ENCODE measurements at places on chromosomes 6 and 20.
A peak's percentile ranks its signal among the peaks of the same experiment; 100 is the strongest.

DNA sequence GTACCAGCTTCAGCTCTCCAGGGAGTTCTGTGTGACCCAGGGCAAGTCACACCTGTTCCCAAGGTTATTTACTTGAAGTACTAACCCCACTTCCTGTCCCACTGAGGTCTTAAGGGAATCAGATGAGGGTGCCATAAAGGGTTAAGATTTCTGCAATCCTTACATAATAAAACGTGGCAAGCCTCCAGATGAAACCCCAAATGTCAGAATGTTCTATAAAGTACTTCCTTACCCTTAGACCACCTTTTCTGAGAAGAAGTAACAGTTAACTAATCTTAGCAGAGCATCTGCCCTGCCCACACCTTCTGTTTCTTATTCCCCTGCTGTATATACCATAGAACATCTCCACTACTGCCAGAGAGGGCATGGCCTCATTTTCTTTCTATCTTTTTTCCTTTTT lies 6.0 kb upstream of the AVP start:
- no peak for DNase-seq

GRCh38 chr6:87583822-87584221 lies 6.0 kb downstream of the RARS2 start:
- no peak for DNase-seq

- no peak for DNase-seq
Observed at GRCh38 chr6:70135219-70136160, 167.4 kb downstream of the COL9A1 start.

- DNase-seq, result no peak
Observed at GRCh38 chr6:69063401-69063800, 428.3 kb downstream of the ADGRB3 start.

DNA sequence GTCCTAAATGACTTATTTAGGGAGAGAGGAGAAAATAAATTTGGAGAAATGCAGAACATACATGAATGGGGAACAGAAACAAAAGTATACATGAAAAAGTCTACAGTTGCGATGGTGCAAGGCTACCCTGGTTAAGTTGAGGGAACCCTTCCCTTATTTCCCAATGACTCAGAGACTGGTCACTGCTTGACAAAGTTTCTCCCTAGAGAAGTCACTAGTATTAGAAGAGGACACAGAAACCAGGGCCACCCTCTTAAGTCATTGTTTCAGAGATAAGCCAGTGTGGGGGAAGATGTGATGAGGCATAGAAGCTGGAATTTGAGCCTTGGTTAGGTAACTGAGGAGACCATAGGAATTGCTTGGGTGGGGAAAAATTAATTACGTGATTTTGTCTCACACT lies 24.4 kb upstream of the EDN1 start:
- no peak for DNase-seq

- no peak for DNase-seq
Observed at GRCh38 chr6:109282756-109283155, 99.5 kb downstream of the CD164 start.

DNA sequence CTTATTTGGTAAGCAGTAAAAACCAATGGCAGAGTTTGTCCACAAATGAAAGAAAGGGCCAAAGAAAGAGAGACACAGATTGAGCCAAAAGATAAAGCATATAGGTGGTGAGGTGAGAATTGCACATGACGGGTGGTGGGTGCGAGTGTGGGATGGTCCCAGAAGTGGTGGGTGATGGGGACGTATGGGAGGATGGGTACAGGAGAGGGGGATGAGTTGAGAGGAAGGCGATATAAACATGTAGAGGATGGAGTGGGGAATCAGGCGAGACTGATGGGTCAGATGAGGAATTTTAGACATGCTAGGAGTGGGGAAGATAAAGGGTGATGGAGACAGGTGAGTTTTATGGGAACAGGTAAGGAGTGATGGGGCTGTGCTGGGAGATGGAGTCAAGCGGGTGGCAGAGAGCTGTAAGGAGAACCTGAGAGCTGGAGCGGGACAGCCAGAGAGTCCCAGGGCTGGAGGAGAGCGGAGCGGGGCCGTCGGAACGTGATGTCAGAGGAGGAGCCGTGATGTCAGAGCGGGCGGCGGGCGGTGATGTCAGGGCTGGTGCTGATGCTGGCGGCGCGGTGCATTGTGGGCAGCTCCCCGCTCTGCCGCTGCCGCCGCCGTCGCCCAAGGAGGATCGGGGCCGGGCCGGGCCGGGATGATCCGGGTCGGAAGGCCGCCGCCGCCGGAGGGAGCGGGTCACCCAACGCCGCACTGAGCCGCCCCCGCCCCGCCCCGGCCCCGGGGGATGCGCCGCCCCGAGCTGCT lies at the start of gene TTBK1:
Gene TTBK1, plus strand, starts transcription at position 574 of the 756 bp plus-strand sequence. CDS start 3,180 bp downstream, outside the sequence.
- no peak for DNase-seq

- DNase-seq, result no peak
Observed at GRCh38 chr6:158244373-158244772, 67.9 kb upstream of the TULP4 start.

GRCh38 chr20:33673410-33674293 lies 576 bp downstream of the NECAB3 start:
- no peak for DNase-seq

DNA sequence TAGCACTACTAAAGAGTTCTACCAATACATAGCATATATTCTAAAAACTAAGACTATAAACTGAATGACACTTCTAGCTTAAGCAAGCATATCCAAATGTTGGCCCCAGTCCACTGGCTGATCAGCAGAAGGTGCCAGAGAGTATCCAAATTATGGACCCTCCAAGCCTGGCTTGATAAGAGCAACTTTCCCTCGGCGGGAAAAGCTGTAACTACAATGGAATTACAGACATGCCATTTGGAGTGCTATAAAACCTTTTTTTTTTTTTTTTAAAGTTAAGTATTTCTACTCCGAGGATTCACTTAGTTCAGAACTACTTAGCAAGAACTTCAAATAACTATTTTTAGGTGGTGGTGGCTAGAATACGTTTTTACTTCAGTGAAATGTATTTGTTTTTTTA lies 94.6 kb downstream of the EPB41L2 start:
- DNase-seq, result no peak

DNA sequence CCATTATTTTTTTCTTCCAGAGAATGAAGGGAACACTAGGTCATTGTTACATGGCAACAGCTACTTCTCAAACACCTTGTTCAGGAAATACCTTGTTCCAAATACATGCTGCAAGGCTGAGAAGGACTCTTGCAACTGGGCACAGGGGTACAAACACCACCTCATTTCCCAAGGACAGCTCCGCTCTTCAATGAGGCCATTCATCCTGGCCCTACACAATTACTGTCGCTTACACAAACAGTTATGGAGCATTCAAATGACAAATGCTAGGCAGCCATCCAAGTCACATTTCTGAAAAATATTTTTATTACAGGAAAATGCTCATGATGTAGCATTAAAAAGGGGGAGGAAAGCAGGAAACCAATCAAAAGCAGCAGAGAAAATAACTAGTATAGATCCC lies 611.9 kb downstream of the DHX35 start:
- no peak for DNase-seq

DNA sequence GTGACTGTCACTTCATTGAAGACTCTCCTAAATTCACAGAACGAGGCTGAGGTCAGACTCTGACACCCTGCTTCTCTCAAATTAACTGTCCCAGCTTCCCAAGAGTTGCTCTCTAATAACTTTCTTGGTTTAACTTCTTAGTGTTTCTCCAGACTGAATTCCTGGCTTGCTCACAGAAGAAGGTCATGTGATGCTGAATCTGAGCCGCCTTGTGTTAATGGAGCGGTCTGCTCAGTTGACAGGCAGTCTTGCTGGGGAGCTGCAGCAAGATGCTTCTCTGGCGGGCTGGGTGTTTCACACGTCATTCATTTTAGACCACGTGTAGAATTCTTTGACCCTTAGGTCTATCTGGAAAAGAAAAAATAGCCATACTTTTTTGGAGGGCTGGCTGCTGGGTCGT lies 107.3 kb downstream of the FOXO3 start:
- no peak for DNase-seq

GRCh38 chr6:37503309-37503965 lies 3.7 kb upstream of the CCDC167 start:
- DNase-seq, result no peak

GRCh38 chr6:157682856-157683481 lies 140.1 kb upstream of the SNX9 start:
- no peak for DNase-seq

GRCh38 chr20:62832951-62833391 lies 16.1 kb downstream of the COL9A3 start:
- no peak for DNase-seq

- DNase-seq, result no peak
Observed at GRCh38 chr6:170292111-170292406, 1.2 kb upstream of the DLL1 start.

DNA sequence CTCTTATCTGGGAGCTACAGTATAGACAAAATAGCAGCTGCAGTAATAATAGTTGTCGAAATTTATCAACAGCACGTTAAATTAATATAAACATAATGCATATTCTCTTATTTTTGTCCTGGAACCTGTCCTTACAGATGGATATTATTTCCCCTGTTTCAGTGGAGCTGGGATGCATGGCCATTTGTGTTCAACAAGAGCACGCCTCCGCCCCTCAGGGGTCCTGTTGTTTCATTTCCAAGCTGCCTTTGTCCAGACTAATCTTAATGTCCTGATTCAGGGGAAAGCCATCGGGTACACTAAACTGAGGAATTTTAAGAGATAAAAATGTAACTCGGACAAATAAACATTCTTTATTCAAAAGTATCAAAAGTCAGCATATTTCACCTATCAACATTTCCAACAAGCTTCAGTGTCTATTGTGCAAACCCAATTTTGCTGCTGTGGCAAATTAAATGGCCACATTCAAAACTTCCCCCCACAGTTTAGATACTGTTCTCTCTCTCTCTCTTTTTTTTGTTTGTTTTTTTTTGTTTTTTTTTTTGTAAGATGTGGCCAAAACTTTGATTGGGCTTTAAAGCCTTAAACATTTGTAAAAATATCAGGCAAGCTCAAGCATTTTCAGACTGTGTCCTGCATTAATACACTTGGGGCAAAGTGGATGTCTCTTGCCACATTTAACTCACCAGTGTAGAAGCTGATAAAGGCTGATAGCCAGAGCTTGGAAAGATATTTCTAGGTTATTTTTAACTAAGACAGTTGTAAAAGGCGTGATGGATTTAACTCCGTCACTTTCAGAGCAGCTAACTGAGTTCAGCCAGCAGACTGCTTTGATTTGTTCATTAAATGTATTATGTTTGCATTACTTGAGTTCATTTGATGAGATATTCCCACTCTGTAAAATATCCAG lies 112.5 kb upstream of the QKI start:
- DNase-seq, result no peak

- peak; percentile 31 for DNase-seq
Observed at GRCh38 chr6:87155842-87156815, 764 bp downstream of the ZNF292 start.

GRCh38 chr6:160146454-160147145 lies 25.0 kb downstream of the SLC22A1 start:
- no peak for DNase-seq
